ENCODE measurements at places on chromosomes 11 and 22.

DNA sequence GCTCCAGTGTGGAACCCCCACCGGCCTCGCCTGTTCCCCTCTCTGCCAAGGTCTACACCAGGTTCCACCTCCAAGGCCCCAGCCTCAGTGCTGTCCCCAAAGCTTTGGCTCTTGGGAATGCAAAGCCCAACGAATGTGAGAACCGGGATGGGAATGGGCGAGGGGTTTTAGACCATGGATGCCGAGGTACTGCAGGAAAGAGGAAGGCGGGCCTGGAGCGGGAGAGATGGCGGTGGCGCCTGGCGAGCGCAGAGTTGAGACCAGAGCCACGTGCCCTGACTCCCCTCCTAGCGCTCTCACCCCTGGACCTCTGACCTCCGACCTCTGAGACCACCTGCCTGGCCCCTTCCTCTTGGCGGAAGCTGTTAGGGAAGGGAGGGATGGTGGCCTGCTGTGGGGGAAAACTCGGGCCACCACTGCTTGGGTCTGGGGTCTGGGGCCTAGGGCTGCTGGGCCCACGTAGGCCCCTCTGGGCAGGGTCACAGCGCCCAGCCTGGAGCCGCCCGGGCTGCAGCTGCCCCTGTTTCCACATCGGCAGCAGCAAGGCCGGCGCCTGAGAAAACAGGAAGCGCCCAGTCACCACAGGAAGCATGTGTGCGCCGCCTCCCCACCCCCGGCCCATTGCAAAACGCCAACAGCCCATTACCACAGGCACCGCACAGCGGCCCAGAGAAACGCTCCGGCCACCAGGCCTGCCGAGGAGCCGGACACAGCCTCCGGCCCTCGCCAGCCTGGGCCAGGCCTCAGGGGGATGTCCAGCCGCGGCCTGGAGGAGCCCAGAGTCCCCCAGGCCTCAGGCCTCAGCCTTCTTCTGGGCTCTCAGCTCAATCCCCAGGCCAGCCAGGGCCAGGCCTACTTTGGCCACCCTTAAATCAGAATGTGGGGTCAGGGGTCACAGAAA is 13.8 kb upstream of the SLC39A13 start:
- no peak for DNase-seq

- DNase-seq = no peak
These were observed 199.5 kb downstream of the MYO18B start for GRCh38 chr22:25941365-25941960.

- DNase-seq = peak; percentile 27
These were observed 242.9 kb downstream of the NELL1 start for GRCh38 chr11:20912065-20912821.

GRCh38 chr22:28250036-28250695 is 331.1 kb upstream of the PITPNB start:
- DNase-seq = no peak

DNA sequence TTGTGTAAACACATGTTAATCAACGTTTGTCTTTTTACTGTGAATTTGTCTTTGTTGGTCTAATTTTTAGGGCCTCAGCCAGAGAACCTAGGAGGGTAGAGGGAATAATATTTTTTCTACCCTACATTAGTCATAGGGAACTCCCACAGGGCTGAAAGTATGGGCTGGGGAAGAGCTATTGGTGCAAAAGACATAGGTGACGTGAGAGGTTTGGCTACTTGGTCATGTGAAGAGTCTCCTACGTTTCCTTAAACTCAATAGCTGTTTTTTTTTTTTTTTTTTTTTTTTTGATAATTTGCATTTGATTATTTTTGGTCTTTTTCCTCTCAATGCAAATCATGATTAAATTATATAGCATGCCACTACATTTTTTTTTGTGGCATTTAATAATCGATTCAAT is 15.9 kb upstream of the MMP7 start:
- no peak for DNase-seq

GRCh38 chr11:484616-485015 is 22.4 kb downstream of the RNH1 start:
- no peak for DNase-seq

DNA sequence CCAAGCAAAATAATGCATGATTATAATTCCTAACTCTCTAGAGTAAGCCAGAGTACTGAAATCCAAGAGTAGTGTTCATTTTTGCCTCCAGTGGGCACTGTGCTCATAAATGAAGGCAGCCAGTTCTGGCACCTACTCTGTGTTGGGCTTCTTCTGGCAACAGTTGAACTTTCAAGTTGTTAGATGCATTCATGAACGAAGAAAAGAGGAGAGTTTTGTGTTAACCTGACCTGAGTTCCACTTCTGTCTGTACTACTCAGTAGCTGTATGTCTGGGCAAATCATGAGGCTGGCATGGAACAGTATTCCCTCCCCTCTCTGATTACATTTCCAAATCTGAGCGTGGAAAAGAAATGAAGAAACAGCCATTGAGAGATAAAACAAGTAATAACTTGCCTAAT is 20.3 kb upstream of the TENM4 start:
- DNase-seq = no peak

DNA sequence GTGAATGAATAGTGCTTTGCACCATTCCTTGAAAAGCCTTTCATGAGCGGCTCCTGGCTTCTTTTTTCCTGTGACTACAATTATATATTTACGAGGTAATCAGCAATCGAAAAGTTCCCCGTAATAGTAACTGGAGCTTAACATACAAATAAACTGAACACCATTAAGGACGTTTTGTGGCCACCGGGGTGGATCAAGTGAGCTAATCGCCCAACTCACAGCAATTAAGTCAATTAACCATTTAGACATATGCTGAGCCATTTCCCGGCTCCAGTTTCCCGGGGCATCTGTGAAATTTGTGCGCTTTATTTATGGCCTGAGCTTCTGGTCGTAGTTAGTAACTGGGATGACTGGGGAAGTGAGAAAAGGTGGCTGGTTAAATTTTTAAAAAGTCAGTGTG is 465.2 kb downstream of the MIAT start:
- no peak for DNase-seq

- peak; percentile 47 for DNase-seq
These were observed 32.1 kb downstream of the FAM168A start for GRCh38 chr11:73565804-73566203.

GRCh38 chr22:20853236-20853660 is 5.4 kb downstream of the PI4KA start:
- DNase-seq = no peak

- DNase-seq = no peak
These were observed 144.9 kb upstream of the SESN3 start for GRCh38 chr11:95375886-95376285.

DNA sequence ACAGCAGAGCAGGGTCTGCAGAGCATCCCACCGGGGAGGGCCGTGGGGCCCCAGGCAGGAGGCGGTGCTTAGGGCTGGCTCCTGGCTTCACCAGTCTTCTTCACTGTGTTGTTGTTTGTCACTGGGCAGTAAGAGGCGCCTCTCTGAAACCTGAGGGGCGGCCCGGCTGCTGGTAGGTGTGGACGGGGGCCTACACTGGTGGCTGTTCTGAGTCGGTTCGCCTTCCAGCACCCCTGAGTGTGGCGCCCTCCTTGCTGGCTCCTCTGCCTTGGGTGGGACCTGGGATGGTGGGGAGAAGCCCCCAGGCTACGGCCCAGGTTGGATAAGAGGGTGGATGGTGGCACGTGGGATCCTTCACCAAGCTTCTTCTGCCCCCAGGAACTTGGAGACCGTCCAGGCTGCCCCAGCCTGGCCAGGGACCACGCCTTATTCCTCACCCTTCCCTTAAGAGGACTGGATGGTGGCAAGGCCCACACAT is 10.4 kb upstream of the GRAMD4 start:
- DNase-seq = no peak

DNA sequence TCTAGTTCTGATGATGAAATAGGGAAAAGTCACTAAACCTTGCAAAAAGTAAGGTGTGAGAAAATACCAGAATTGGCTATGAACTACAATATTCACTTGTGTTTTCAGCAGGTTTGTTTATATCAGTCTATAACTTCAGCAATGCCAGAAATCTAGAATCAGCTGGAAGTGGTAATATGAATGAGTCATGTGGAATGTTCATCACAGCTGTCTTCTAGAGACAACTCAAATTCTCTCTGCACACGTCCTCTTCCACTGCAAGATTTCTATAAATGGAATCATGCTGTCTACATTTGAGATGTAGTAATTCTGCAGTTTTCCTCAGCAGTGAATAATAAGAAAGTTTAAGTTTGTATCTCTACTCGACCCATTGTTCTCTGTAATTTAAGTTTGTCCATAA is 89.9 kb downstream of the OR4A15 start:
- no peak for DNase-seq

DNA sequence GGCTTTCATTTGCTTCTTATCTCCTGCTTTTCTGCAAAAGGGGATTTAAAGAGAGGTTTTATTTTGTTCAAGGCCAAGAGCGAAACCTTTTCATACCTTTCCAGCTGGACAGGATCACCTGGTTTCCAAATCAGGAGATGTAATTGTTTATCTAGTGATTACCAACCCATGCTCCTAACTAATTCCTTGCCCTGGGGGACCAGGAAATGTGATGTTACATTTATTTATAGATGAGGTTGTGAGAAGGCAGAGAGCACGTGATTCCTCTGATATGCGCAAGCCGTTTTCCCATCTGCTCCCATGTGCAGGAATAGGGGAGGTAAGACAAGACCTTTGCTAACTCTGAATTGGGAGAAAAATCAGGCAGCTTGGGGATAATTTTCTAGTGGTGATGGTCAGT is 507.2 kb upstream of the LARGE1 start:
- DNase-seq = peak; percentile 7

GRCh38 chr22:38272373-38273134 is at the start of gene TMEM184B:
Gene TMEM184B (minus strand): TSS chr22:38273010. CDS start chr22:38247961, 25,049 bp downstream.
- peak; percentile 34 for DNase-seq

DNA sequence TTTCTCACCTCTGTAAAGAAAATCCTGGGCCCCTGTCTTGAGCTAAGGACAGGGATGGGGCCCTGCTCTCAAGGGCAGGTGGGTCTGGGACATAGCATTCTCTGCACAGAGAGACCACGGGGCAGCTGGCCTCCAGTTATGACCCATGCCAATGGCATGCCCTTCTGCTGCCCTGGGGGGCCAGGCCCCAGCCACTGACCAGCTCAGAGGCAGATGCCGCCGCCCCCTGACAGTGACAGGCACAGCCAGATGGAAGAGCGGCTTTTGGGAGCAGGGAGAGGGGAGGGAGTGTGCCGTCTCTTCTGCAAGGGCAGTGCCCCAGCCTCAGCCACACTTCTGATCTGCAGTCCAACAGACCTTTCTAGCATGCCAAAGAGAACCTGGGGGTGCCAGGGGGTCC is 114.8 kb upstream of the NAV2 start:
- no peak for DNase-seq

- no peak for DNase-seq
These were observed 2.0 kb downstream of the FBLN1 start for GRCh38 chr22:45504373-45505341.

DNA sequence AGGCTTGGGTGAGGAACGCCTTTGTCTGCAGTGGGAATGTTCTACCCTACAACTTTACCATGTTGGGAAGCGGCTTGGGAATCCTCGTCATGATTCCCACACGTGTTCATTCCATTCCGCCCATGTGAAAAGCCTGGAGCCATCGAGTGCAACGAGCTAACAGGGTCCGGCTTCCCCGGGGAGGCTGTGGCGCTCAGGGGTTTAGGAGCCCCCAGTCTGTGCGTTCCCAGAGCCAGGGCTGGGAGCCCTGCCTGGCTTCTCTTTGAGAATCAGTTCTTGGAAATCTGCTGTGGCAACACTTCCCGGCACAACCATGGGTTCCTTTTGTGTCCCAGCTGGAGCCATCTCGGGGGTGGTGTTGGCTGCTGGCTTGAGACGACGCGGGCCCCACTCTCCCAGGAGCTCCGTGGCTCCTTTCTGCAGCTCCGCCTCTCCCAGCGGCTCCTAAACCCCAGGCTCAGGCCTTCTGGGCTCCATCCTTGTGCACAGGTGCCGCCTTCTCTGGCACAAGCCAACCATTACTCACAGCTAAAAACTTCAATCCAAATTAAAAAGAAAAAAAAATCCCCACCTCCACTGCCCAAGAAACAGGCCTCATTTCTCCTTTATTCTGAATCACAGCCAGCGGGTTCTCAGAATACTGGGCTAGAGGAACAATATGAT is 18.7 kb upstream of the PPFIA1 start:
- DNase-seq = no peak

DNA sequence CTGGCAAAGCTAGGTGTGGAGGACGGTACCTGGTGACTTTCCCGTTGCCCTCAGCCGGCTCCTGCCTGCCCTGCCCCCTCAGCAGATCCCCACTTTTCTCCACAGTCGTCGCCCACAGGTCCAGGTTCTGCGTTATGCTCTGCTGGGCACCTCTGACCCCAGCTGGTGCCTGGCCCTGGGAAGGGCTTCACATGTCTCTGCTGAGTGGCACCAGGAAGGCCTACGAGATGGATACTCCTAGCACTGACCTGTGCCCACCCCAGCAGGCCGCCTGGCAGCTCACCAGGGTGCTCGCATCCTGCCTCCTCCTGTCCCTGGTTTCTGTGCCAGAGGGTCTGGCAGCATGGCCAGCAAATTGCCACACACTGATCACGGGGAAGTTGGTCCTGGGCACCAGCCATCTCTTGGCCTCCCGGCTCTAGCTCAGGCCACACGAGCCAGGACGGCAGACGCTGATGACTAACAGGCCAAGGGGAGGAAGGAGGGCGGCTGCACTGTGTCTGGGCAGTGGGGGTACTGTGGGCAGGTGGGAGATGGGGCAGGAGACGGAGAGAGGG is 13.8 kb downstream of the CARS1 start:
- no peak for DNase-seq

GRCh38 chr22:35892192-35892591 is 136.4 kb downstream of the RBFOX2 start:
- no peak for DNase-seq

DNA sequence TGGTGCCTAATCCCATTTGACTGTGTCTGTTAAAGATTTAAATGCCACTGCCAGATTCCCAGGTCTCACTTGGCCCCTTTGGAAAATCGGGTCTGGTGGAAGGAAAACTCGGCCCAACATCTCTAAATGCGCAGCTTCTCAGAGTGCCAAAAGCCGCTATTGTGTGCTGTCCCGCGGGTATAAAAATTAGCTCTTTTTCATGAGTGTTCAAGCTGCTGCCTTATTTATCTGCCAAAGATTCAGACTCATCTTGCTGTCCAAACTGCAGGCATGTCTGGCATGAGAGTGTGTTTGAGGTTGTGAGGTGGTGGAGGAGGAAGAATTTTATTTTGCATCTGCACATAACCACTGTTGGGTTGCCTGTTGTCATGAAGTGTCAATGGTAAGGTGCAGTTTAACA is 91.4 kb downstream of the NELL1 start:
- no peak for DNase-seq

DNA sequence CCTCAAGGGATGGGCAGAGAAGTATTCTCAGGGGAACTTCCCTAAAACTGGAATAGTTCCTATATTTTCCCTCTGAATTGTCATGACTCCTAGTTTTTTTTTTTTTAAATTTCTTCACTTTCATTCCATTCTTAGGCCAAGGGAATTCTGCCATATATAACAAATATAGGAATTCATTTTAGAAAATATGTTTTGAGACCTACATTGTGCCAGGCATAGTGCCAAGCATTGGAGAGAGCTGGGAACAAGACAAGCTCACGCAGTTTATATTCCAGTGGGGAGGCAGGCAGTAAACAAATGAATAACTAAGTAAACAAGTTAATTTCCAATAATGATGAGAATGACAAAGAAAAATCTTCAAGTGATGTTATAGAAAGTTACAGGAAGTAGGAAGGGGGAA is 2.6 kb upstream of the NPTXR start:
- DNase-seq = no peak

Measured in NCI-H146 (cell line).